ENCODE measurements at places on chromosomes 13 and 19.

DNA sequence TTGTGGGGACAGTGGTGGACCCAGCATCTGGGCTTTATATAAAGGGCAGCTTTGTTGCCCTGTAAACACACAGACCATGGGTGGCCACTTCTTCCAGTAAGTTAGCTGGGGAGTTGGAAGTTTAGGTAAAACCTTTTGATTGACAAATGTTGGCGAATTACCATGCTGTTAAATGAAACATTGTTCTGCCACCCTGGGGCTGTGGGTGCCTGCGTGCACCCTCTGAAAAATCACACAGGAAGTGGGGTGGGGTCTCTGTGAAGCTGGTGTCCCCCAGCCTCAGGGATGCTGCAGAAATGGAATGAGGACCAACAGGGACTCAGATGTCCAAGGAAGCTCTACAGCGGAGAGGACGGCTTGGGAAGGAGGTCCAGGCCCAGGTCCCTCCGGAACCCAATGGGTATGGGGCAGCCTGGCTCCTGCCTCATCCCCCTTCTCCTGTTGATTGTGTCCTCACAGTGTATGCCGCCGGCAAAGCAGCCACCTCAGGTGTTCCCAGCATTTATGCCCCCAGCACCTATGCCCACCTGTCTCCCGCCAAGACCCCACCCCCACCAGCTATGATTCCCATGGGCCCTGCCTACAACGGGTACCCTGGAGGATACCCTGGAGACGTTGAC lies 2.8 kb upstream of the USF2 start:
- no peak for DNase-seq

DNA sequence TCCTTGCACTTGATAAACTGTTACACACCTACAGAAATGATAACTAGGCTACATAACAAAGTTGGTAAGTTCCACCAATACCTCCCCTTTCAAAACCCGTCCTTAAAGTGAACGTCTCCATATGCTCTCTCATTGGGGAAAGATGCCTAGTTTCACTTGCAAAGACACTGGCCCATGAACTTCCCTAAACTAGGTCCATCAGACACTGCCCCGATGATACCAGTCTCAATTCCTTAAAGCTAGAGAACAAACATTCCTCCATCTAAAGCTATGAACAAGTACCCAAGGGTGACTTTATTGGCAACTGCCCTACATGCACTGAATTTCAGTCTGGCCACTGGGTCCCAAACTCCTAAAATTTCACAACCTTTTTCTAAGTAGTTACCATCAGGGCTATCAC lies 39.9 kb downstream of the FOXO1 start:
- no peak for DNase-seq

- peak; percentile 27 for DNase-seq
Measured at GRCh38 chr13:65468628-65469027, 1761.5 kb downstream of the PCDH9 start.

DNA sequence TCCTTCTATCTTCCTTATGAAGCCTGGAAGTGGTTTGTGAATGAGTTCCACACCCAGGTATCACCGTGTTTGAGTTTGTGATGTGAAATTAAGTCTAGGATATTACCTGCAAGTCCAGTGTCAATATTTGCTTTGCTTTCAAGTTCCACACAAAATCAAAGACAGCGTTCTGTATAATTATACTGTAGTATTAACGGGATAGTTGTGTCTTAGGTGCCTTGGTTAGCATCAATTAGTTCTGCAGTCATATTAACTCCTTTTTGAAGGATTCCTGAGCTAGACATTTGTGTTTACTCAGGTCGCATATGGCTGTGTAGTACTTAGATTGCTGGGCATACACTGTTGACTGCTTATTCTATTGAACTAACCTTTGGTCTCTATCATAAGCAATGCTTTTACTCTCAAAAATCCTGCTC lies 54.4 kb downstream of the ERCC5 start:
- DNase-seq: no peak

DNA sequence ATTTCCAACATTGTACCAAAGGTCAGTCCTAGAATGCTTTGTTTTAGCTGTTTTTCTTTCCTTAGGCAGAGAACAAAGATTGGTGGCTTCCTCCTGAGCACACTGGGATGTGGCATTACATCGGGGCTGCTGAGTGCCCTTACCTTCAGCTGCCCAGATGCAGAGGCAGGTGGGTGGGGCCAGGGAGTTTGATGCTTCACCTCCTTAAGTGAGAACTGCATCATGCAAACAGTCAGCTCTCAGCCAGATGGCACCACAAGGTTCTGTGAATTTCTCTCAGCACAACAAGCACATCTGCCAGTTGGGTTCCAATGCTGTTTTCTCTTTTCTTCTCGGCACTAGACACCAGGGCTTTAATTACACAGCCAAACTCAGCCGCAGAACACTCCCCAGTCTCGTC lies 87.4 kb upstream of the UBL3 start:
- no peak for DNase-seq

DNA sequence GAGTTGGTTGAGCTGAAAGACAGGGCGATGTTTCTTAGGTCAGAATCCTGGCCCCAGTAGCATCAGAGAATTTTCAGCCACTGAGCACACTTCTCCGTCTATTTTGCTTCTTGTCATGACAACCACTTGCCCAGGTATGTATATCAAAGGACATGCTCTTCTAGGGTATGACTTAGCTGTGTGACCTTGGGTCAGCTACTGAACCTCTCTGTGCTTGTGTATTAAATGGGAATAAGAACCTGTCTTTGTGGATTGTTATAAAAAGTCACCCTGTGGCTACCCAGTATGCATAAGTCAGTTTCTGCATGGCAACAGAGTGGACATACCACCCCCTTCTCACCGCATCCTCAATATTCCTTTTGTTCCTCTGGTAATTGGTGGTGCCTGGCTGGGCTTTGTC lies 26.1 kb downstream of the MBD3L1 start:
- no peak for DNase-seq

DNA sequence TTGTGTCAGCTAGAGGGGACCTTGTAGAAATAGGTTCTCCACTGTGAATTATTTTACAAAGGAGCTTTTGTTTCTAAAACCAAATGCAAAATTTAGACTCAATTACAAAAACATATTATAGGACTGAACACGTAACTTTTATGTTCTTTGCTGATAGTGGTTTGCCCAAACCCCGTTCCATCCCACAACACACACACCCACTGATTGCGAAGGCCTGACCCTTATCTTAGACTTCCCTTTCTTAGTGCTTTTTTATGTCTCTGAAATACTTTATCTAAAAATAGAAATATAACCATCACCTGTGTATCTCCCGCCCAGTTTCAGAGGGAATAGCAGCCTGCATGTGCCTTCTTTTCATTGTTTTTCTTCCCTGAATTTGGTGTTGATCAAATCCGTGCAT lies 13.0 kb downstream of the CCNA1 start:
- DNase-seq: no peak

DNA sequence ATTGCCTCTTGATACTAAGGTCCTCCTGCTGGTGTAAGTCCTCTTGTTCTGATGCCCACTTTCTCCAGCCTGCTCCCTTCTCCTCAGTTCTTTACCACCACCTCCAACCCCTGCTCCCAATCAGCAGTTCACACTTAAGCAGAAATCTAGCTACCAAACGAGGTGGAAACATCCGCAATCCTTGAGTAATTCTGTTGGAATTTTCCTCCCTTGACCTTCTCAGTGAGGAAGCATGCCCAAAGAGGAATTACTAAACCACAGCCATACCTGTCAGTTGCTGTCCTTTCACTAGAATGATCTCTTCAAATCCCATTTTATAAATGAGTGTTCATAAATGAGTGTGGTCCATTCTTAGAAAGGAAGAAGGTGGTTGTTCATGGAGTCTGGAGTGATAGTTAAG lies 289.9 kb downstream of the DACH1 start:
- no peak for DNase-seq

GRCh38 chr13:110610955-110611595 lies 4.3 kb upstream of the NAXD start:
- DNase-seq: no peak

- DNase-seq: no peak
Measured at GRCh38 chr13:57724486-57725272, 93.1 kb downstream of the PCDH17 start.

DNA sequence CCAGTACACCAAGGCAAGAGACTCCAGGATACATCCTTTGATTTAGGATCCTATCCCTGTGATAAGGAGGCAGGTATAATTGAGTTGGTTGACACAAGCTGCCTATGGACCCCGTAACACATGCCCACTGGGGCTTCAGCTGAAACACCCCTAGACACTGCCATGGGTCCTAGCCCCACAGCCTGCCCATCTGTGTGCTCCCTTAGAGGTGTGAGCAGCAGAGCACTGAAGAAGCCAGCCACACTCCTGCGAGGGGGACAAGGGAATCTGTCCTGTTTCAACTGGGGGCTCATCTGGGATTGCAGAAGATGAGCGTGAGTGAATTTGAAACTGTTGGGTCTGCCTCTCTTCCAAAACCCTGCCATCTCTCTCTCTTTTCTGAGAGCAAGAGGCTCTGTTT lies 385.9 kb upstream of the SLITRK6 start:
- DNase-seq: no peak

DNA sequence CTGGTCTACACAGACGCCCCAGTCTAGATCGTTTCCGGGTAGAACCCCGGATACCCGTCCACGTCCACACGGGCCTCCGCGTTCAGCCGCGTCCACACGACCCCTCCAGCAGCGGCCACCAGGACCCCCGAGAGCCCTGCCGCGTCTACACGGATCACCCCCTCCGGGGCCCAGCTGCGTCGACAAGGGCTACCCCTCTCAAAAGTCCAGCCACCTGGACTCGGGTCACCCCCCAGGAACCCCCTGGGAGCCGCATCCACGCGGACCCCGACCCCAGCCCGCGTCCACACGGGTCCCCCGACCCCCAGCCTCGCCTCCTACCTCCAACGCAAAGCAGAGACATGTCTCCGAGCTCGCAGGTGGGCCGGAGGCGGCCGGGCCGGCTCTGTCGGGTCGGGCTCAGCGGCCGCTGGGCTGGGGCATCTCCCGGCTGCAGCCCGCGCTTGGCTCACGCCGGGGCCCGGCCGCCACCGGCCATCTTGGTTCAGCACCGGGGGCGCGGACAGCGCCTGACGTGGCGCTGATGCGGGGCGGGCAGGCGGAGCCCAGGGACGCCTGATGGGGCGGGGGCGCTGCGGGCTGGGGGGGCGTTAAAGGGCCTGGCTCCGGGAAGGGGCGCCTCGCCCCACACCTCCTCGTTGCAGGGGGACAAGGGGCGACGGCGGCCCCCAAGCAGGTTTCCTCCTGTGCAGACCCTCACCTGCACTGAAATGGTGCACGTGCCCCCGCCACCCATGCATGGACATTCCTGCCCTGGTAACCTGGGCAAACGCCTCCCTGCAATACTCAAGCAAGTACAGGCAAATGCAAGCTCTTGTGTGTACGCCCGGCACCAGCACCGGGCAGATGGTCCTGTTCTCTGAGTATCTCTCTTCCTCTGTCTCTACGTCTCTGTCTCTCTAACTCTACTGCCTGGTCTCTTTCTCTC lies at the start of gene UNC13A:
TSS of gene UNC13A (minus strand) at position 498 of the 928 bp plus-strand sequence. CDS start at position 343, 155 bp downstream.
- peak; percentile 17 for DNase-seq

DNA sequence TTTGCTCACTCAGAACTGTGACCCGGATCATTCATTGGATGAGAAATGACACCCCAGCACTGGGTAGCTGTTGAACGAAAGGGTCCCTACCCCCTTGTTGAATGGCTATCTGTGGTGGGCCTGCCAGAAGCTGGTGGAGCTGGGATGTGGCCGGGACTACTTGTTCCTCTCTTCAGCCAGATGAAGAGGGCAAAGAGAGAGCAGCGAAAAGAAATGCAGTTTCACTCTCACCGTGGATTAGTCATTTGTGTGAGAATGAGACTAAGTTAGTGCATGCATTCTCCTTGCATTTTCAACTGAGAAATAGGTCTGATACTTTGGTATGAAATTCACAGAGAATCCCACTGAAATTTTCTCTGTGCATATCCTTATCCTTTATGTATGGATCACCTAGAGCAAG lies 553.1 kb downstream of the IRS2 start:
- DNase-seq: no peak

- DNase-seq: peak; percentile 57
Measured at GRCh38 chr19:49512970-49513745, 697 bp downstream of the FCGRT start.

DNA sequence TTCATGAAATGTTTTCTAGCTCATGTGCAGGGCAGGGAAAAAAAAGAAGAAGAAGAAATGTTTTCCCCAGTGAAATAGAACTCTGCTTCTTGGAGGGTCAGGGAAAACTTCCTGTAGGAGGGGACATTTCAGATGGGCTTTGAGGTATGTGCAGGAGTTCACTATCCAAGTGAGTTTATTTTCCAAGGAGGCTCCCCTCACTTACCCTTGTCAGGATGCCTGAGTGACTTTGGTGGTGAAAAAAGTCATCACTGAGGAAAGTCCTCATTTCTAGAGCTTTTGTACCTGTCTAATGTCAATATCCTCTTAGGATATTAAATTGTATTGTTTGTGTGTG lies 656 bp upstream of the C3 start:
- no peak for DNase-seq

- peak; percentile 55 for DNase-seq
Measured at GRCh38 chr19:48873476-48874302, 1.5 kb downstream of the PPP1R15A start.

DNA sequence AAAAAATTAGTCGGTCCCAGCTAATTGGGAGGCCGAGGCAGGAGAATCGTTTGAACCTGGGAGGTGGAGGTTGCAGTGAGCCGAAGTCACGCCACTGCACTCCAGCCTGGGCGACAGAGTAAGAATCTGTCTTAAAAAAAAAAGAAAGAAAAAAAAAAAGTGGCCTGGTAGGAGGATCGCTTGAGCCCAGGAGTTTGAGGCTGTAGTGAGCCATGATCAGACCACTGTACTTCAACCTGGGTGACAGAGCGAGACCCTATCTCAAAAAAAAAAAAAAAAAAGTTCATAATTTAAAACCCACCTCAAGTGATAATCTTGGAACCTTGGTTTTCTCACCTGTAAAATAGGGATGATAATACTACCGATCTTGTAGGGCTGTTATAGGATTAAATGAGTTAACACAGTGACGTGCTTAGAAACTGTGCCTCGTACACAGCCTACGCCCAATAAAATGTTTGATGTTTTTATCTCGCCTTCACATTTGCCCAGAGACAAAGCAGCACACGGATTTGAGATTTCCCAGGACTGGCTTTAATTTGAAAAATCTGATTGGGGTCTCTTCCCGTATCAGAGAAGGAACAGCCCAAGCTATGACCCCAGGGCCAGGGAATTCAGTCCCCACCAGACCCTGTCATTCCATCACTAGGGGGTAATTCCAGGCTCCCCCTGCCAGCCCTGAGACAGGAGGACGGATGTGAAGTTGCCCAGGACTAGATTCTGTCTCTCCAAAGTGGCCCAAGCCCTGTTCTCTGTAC lies 3.6 kb downstream of the SERTAD1 start:
- DNase-seq: no peak

DNA sequence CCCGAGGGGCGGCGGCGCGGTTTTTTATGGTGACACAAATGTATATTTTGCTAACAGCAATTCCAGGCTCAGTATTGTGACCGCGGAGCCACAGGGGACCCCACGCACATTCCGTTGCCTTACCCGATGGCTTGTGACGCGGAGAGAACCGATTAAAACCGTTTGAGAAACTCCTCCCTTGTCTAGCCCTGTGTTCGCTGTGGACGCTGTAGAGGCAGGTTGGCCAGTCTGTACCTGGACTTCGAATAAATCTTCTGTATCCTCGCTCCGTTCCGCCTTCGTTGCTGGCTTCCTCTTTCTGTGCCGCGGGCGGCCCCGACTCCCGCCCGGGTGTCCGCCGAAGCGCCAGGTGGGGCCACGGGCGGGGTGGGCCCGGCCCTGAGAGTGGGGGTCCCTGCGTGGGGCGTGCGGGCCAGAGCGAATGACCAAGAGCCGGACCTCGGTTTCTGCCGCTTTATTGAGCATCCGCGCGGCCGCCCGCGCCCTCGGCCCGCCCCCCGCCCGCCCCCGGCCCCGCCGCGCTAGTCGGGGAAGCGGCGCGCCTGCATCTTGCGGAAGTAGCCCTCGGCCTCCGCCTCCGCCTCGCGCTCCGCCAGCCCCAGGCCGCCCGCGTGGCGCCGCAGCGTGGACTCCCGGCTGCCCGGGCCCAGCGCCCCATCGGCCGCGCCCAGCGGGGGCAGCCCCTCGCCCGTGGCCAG lies 9.6 kb downstream of the PLPPR3 start:
- DNase-seq: no peak

All from cardiac fibroblast (primary cell).